GM23338 (cell line): ENCODE measurements at places on chromosomes 11 and 22.

- no peak for DNase-seq
Measured at GRCh38 chr11:35621620-35622019, 3.4 kb downstream of the FJX1 start.

- DNase-seq: no peak
Measured at GRCh38 chr11:71964641-71965040, 34.1 kb upstream of the IL18BP start.

GRCh38 chr11:43234881-43235280 lies 76.9 kb upstream of the API5 start:
- DNase-seq: no peak

DNA sequence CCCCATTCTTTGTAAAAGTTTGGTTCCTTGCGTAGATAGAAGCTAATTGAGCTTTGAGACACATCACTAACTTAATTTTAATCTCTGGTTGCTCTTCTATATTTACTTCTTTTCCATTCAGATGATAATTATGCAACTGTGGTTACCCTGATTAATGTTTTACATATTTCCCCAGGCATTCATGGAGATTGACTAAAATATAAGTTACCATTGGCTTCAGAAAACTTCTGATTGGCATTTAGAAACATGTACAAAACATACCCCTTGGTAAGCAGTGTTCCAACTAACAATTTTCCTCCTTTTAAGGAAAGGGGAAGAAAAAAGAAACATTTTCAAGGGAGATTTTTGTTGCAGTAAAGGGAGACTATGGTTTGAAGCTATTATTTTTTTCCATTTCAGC lies 43.9 kb downstream of the FAT3 start:
- no peak for DNase-seq

GRCh38 chr22:26589367-26589844 lies 526 bp downstream of the TPST2 start:
- peak; percentile 76 for DNase-seq

DNA sequence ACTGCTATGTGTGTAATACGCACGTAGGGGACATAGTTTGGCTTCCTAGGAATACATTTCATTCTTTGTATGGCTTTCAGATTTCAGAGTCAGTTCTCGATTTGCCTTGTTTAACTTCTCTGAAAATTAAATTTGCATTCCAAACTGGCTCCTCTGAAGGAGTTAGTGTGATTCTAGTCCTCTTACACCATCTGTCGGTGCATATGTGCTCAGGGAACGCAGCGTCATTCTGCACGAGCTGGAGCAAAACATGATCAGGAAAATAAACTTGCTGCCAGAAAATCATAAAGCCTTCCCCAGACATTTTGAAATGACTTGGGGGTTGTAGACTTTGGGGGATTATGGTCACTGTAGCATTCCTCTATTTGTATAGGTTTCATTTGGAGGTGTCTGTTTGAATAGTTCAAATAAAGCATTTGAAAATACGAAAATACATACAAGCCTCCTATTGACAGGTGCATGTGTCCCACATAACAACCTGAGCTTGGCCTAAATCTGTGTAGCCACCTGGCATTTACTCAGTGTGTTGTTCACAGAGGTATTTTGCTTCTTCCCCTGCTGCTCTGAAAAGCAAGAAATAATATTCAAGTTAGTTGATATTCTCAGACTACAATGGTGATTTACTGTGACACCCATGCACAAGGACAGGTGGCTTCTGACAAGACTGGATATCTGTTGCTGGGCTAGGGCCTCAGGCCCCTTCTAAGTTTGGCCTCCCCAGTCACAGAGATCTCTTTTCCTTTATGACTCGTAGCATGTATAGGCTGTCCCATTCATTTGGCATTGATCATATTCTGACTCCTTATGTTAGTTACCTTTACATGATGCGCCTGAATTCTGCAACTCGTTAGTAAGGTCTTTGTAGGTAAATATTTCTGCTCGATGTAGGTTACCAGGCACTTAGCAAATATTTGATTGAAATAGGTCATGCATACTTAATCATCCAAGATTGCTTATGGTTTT lies 81.6 kb upstream of the SORL1-AS1 start:
- DNase-seq: peak; percentile 19
